Activated naive CD8-positive, alpha-beta T cell treated with anti-CD3 and anti-CD28 coated beads, Interleukin-2, amount 50 U/mL, for 16 hours (primary cell): ENCODE measurements at places on chromosomes 11 and 22.

DNA sequence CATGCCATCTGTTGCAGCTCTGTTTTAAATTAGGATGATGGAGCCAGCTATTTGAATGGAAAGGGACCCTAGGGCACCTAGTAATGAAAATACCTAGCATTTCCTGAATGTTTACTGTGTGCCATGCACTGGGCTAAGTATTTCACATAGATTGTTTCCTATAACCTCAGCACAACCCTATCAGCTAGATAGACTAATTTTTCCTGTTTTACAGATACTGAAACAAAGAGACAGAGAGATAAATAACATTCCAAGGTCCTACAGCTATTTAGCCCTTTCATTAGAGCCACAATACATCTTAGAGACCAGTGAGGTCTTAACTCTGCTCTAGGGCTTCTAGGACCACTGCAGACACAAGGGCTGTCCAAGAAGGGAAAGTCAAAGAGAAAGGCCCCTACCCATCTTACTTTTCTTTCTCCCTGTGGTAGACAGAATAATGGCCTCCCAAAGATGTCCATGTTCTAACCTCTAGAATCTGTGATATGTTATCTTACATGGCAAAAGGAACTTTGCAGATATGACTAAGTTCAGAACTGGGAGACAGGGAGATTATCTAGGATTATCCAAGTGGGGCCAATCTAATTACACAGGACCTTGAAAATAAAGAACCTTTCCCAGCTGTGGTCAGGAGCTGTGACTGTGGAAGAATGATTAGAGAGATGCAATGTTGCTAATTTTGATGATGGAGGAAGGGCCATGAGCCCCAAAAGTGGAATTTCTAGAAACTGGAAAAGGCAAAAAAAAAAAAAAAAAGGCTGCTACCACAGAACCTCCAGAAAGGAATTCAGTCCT, 157.0 kb downstream of the CCDC34 start:
- DNase-seq: no peak

- no peak for DNase-seq
Observed at GRCh38 chr11:33830903-33831648, 56.8 kb upstream of the FBXO3 start.

DNA sequence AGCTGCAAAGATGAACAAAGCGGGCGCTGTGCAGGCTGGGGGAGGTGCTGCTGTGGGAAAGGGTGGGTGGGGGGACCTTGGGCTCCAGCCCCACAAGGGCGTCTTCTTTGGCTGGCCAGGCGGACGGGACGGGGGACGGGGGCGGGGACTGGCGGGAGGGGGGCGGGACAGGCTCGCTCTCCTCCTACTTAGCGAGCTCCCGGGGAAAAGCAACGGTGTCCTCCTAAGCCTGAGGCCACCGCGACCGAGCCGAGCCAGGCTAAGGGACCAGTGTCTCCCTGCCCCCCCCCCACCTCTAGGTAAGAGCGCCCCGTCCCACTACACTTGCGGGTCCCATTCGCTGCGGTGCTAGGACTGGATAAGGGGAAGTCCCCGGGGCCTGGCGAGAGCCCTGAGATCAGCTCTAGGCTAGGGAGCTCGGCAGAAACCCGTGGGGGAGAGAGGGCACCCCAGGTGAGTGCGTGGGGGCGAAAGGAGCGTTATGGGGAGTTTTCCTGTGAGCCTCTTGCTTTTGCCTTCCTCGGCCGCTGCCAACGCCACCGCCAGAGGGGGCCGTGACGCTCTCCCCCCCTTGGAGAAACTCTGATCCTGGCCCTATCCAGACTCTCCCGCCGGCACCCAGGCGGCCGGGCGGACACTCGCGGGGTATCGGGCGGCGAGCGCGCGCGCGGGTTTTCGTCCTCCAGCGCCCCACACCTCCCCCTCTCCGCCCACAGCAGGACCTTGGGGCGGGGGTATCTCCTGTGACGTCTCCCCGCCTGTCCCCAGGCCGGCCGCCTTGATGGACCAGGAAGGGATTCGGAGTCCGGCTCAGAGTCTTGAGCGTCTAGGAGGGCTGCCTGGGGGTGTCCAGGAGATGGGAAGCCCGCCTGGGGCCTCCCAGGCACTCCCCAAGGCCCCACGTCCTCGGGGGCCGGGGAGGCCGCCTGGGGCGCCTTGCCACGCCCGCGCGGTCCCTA, at the start of gene PHLDB1:
TSS of gene PHLDB1 (plus strand) at position 215 of the 959 bp plus-strand sequence. CDS start 6,222 bp downstream, outside the sequence.
- no peak for DNase-seq

- no peak for DNase-seq
Observed at GRCh38 chr22:41499624-41500280, 30.8 kb downstream of the ACO2 start.

GRCh38 chr11:88827018-88827676, 238.6 kb downstream of the GRM5 start:
- DNase-seq: no peak

DNA sequence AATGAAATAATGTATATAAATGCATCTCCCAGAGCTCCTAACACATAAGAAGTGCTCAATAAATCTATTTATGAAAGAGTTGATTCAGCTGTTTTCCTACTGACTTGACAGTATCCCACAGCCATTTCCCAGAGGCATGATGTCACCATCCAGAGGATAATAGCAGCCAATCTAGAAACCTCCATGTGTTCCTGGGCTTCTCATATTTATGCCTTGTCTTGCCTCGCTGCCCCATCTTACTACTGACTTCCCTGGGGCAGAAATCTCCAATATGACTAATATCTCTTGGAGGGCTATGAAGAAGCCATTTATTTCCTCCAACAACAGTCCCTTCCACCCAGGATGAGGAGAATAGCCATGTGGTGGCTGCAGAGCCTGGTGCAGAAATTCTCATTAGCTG, 115.4 kb upstream of the NAV2 start:
- DNase-seq: no peak

- DNase-seq: no peak
Observed at GRCh38 chr22:46162771-46163556, 12.6 kb downstream of the PPARA start.

- no peak for DNase-seq
Observed at GRCh38 chr11:87306262-87306851, 268.6 kb downstream of the TMEM135 start.

- no peak for DNase-seq
Observed at GRCh38 chr22:27399161-27399560, 402.4 kb downstream of the MN1 start.

GRCh38 chr11:94678901-94679300, 89.3 kb upstream of the AMOTL1 start:
- DNase-seq: no peak

DNA sequence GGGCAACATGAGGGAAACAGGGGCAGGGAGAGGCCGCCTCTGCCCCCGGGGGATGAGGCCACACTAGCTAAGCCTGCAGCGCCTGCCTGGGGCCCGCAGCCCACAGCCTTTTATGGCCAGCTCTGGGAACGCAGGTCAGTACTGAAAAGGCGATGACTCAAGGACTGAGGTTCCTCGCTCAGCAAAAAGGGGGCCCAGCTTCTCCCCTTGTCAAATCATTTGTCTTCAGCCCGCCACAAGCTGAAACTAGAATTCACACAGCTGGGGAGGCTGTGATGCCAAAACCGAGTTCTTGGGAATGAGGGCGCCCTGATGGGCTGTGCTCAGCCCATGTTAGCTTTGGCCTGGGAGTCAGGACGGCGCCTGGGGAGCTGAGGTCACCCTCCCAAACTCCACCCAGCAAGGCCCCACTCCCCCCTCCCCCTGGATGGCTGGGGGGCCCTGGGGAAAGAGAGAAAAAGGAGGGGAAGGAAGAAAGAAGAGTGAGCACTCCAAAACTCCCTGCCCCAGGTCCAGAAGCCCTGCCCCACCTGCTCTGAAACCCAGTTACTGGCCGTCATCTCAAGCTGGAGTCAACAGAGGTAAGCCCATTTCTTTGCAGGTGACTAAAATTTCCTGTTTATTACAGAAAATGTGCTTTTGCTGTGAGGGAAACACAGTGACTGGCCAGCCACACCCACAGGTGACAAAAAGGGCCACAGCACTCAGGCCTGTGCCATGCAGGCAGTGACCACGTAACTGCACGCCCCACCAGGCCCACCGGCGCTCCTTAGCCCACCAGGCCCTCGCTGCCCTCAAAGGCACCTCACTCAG, 13.7 kb downstream of the EHD1 start:
- no peak for DNase-seq

GRCh38 chr11:18420067-18420466, 7.9 kb downstream of the LDHC start:
- DNase-seq: no peak

- no peak for DNase-seq
Observed at GRCh38 chr11:32580967-32581366, 2.7 kb upstream of the EIF3M start.

GRCh38 chr11:44615913-44616791, 50.7 kb downstream of the CD82 start:
- no peak for DNase-seq

GRCh38 chr11:61116426-61117167, 14.3 kb downstream of the CD5 start:
- DNase-seq: no peak

- no peak for DNase-seq
Observed at GRCh38 chr11:134950692-134951304, 538.8 kb upstream of the B3GAT1 start.

DNA sequence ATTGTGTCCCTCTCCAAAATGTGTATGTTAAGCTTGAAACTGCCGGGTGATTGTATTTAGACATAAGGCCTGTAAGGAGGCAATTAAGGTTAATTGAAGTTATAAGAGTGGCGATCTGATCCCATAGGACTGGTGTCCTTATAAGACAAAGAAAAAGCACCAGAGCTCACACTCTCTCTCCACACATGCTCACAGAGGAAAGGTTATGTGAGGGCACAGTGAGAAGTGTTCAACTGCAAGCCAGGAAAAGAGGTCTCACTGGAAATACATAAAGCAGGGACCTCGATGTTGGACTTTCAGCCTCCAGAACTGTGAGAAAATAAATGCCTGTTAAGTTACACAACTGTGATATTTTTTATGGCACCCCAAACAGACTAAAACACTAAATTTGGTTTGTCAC, 1233.8 kb upstream of the CNTN5 start:
- DNase-seq: no peak

- DNase-seq: no peak
Observed at GRCh38 chr11:119691020-119691666, 37.9 kb downstream of the NECTIN1 start.

DNA sequence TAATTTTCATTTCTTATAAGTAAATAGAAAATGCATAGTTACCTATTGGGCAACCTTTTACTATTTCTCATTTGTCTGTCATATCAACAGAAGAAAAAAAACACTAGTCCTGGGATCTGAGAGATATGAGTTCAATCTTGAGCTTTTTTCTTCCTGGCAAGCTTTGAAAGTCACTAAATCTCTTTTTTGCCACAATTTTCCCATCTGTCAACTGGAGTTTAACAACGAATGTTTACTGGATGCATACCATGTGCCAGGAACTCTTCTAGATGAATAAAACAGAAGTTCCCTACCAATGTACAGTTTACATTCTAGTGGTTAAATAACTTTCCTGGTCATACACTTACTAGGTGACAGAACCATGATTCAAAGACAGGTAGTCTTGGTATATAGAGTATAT, 31.0 kb downstream of the FSHB start:
- no peak for DNase-seq

- no peak for DNase-seq
Observed at GRCh38 chr11:26551186-26551801, 20.8 kb downstream of the MUC15 start.

DNA sequence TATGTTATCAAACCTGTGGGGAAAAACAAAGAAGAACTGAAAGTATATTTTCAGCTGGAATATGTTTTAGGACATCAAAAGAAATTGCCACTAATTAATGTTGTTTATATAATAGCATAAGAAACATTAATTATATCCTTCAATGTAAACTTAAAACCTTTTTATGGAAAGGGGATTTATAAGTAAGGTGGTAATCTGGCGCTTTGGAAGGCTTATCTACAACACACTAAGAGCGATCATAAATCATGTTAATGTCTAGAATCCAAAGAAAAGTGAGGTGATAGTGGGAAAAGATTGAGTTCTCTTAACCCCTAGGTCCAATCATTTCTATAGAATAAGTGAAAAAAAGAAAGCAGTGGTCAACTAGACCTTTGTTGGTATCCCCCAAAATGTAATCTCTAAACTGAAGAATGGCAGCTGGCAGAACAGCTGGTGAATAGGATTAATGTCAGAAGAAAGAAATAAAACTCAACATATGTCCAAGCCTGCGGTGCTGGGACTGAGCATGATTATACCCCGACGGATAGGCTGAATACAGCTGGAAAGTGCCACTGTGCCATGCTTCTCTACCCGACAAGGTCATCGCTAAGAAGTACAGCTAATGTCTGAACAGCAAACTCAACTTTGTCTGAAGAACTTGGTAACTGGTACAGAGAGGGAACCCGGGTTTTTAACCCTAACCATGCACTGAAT, 64.0 kb downstream of the SOX6 start:
- DNase-seq: no peak

DNA sequence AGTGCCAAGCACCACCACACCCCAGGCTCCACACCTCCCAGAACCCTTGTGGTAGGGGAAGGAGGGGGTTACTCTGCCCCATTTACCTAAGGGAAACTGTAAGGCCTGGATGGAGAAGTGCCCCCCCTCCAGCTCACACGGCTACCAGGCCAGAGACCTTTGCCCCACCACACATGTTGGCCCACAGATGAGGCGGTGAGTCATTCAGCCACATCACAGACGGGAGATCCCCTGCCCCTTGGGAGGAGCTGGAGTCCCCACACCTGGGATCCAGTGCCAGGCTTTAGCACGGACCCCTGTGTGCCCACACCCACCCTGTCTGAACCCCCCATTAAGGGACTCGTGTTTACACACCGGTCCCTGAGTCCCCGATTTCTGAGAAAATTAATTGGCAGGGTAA, 24.9 kb downstream of the CDKN1C start:
- DNase-seq: no peak
